Vagina (tissue), 2 donors: ENCODE measurements at places on chromosomes 12 and 14.

- no peak for DNase-seq
Measured at GRCh38 chr12:117098361-117099217, 627 bp downstream of the TESC start.

DNA sequence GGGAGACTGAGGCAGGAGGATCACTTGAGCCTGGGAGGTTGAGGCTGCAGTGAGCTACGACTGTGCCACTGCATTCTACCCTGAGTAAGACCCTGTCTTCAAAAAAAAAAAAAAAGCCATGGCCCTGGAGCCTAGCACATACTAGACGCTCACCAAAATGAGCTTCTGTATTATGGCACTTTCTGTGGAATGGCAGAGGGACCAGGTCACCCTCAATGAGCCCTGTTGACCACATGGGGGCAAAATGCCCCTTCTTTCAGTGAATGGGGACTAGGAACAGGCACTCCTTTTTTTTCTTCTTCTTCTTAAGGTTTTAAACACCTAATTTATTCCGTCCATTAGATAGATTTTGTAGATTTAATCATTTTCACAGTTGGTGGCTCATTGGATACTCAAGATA is 50.5 kb downstream of the FAM222A start:
- no peak for DNase-seq

DNA sequence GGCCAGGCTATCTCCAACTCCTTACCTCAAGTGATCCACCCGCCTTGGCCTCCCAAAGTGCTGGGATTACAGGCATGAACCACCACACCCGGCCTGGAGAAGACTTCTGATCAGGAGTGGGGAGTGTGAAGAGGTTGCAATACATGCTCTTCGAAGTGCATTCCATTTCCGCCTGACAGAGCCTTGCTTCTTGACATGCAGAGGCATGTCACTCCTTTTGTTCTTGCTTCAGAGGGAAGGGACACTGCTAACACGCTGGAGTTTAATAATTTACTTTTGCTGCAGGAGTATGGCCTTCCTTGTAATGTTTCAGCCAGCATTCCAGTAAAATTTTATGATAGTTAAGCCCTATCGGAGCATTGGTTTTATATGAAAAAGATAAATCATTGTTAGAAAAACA is 74.9 kb downstream of the SLC25A47 start:
- no peak for DNase-seq

- no peak for DNase-seq
Measured at GRCh38 chr14:106877517-106877916, 1351.1 kb downstream of the TMEM121 start.

DNA sequence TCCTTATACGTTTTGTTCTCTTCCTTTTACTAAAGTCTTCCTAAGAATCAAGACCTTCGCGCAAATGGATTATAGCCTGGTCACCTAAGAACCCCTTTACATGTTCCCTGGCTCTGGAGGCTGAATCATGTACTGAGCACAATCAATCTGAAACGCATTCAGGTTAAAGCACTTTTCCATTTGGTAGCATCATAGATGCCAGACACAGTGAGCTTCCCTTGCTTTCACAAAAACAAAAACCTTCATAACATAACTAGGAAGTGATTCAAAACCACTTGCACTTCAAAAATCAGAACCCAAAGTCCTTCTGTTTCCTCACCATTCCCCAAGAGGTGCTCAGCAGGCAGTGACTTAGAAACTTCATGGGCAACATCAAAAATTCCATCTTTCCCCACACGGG is 105.4 kb downstream of the CRACR2A start:
- DNase-seq, result no peak

GRCh38 chr12:59173695-59174094 is 253.4 kb upstream of the LRIG3 start:
- DNase-seq, result no peak

DNA sequence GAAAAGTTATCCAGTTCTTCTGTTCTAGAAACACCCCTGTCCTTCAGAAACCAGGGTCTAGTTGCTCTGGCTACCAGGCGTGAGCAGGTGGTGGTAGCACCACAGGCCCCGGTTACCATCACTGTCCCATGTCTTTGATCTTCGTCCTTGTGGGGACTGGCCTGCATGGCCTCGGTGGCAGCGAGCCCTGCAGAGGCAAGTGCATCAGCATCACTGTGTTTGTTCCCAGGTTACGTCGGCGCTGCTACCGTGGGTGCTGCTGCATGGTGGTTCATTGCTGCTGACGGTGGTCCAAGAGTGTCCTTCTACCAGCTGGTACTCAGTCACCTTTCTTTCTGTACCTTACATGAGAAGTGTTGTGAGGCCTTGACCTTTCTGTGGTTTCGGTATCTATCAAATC is 58.9 kb downstream of the ANAPC7 start:
- DNase-seq, result peak; percentile 81

GRCh38 chr14:93946104-93946503 is 19.0 kb downstream of the FAM181A start:
- DNase-seq, result no peak

GRCh38 chr12:105166736-105167135 is 59.2 kb downstream of the WASHC4 start:
- no peak for DNase-seq

DNA sequence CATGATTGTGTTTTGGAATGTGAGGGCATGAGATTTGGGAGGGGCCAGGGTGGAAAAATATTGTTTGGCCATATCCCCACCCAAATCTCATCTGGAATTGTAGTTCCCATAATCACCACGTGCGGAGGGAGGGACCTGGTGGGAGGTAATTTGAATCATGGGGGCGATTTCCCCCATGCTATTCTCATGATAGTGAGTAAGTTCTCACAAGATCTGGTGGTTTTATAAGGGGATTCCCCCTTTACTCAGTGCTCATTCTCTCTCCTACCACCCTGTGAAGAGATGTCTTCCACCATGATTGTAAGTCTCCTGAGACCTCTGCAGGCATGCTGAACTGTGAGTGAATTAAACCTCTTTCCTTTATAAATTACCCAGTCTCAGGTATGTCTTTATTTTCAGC is 15.7 kb downstream of the OR10P1 start:
- DNase-seq, result no peak

DNA sequence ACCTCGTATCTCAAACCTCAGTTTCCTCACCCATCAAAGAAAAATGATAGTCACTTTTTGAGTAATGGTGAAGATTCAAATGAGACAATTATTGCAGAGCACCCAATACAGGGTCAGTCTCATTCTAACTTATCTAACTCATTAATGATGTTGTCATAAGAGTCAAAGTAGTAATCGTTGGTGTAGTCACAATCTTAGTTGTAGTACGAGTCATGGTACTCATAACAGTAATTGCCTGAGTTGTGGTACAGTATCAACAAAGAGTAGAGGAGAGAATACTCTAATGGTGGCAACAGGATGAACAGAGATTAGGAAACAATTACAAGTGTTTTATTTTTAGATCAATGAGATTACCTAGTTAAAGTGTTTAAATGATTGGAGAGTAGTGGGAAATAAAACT is 93.6 kb upstream of the TMTC2 start:
- no peak for DNase-seq

DNA sequence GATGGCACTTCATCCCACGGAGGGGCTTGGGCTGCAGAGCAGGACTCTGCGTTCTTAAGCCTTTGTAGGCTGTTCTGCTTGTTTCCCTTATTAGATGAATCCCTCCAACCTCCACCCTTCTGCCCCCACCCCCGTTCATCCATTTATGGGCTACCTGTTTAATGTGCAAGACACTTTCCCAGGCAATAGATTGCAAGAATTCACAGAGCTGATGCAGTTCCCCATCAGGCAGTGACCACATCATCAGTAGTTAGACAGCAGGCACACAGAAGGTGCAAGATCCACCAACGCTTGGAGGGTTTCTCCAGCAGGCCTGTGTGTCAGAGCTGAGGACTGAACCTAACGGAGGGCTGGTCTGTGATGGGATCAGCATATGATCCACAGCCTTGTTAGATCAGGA is 1.2 kb upstream of the C1R start:
- no peak for DNase-seq

- DNase-seq, result no peak
Measured at GRCh38 chr12:47741340-47741703, 16.0 kb upstream of the ENDOU start.

GRCh38 chr12:66085213-66085612 is 45.3 kb downstream of the LLPH start:
- DNase-seq, result no peak

DNA sequence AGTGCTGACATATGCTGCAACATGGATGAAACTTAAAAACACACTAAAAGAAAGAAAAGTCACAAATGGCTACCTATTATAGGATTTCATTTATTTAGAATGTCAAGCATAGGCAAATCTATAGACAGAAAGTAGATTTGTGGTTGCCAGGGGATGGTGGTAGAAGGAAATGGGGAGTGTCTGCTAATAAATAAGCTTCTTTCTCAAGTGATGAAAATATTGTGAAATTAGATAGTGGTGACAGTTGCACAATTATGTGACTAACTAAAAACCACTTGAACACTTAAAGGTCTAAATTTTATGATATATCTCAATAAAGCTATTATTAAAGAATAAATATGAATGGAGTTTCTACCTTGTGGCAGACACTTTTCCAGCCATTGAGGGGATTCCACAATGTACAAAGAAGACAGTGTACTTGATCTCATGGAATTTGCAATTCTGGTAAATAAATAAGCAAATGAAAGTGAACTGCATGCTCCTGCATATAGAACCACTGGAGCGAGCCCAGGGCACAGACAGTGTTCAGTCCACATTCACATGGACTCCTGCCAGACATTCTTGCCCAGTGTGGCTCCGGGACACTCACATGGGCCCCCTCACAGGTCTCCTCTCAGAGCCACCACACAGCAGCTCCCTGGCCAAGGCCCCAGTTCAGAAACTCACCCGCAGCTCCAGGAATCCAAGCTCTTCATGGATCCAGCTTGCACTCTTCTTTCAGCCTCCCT is 107.1 kb upstream of the ARID2 start:
- no peak for DNase-seq

DNA sequence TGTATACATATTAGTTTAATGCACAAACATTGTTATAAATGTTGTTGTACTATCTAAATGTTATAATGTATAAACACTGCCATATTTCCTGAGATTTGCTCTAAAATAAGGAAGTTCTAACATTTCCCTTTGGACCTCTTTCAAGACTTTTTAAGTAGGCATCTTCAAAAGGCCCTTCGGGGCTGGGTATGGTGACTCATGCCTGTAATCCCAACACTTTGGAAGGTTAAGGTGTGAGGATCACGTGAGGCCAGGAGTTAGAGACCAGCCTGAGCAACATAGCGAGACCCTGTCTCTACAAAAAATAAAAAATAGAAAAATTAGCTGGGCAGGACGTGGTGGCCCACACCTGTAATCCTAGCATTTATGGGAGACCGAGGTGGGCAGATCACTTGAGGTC is 35.5 kb downstream of the FBLN5 start:
- no peak for DNase-seq

DNA sequence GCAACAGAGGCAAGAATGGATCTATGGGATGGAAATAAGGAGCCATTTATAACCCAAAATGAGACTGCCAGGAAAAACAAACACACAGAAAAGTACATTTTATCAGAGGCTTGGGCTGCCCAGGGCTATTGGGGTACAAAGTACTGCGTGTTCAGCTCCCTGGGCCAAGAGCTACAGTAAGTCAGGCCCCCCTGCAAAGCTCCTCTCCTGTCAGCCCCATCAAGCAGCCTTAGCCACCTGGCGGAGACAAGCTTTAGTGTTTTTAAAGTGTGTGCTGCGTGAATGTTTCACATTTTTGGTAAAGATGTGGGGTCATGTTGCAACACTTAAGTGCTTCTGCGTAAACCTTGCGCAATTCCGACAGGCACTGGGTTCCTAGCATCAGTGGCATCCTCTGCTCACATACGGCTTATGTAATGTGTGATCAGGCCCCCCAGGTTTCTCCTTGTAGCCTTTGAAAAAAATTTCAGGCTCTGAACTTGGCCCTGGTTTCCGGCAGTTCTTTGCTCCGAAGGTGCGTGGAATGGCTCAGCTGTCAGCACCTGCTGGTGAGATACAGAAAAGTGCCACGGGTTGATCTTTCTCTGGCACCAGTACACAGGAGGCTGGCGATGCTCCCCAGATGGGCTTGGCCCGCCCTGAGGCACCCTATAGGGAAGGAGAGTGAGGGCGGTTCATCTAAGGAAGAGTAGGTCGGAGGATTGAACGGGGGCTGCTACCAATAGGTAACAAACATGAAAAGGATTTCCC is 198.7 kb upstream of the EEA1 start:
- peak; percentile 91 for DNase-seq

DNA sequence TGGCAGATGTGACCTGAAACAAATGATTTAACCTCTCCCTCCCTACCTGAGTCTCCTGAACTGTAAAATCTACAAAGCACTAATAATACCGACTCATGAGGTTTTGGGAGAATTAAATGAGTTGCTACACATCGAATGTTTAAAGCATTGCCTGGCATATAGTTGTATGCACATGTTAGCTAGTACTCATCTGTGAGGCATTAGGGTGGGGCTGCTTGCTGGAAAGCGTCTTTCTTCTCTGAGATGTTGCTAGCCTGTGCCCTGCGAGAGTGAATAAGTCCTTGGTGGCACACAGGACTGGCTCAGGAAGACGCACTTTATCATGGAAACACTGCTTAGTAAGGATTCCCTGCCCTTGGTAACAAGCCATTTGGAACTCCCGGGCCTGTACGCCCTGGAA is 6.1 kb downstream of the RAPGEF3 start:
- no peak for DNase-seq

GRCh38 chr12:127485528-127485927 is 781.4 kb upstream of the TMEM132C start:
- DNase-seq, result no peak

DNA sequence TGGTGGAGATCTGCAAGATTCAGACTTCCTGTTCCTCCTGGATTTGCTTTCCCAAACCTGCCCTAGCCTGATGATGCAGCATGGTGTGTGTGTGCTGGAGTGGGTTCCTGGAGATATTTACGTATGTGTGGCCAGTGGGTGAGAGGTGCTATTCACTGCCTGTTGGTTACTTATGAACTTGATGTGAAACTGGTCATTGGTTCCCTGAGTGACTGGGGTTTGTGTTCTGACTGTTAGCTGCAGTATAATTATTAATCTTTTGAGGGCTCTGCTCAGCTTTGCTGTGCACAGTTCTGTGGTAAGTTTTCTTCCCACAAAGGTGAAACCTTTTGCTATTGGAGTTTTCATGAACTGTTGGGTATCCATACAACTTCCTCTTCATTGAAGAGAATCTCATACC is 541.8 kb upstream of the FBXO33 start:
- no peak for DNase-seq

DNA sequence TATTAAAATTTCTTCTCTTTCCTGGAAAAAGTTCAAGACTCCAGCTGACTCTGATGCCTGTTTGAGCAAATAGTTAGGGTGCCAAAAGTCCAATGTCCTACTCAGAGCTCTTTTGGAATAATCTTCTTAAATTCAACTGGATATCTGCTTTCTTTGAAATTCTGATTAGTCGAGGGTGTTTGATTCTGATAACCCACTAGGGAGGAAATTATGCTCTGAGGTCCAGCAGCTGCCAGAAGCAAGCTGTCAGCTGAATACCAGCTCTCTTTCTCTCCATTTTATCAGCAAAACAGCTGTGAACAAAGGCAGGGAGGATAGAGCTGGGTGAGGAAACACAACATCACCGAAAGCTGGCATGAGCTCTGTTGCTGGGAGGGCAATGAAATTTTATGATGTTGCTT is 141.5 kb downstream of the CAND1 start:
- DNase-seq, result no peak
